PC-9 (cell line): ENCODE measurements at places on chromosomes 3 and 15.

- no peak for DNase-seq
Observed at GRCh38 chr15:86273309-86273708, 193.6 kb downstream of the AGBL1 start.

DNA sequence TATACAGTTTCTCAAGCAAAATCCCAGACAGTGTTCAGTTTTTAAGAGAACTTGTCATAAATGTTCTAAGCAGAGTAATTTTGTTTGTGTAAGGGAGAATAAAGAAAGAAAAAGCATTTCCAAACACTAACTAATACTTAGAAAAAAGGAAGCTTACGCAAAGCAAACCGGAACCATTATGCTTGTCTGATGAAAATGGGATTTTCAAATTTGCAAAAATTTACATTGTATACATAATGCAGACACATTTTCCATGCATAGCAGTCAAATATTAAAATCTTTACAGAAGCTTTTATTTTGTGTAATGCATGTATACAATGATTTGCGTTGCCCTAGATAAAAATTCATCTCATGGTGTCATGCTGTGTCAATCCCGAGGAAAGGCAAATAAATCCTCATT is 229.0 kb downstream of the SLC9A9 start:
- DNase-seq = no peak

- DNase-seq = no peak
Observed at GRCh38 chr3:11603628-11604027, 40.1 kb downstream of the VGLL4 start.

DNA sequence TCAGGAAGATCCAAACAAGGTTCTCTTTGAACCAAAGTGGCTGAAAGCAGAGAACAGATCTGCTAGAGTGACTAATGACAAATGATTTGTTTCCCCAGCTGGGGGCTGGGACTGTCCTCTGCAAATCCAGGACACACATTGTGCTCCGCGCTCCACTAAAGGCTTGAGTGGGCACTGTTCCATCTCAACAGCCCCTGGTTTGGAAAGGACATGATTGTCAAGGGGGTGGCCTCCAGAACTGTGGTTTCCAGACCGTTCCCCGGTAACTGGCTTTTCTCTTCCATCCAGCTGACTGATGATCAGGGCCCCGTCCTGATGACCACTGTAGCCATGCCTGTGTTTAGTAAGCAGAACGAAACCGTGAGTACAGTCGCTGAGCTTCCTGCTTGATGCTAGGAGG is 91.0 kb downstream of the LRTM1 start:
- DNase-seq = no peak

GRCh38 chr3:28267984-28268849 is 26.8 kb downstream of the CMC1 start:
- no peak for DNase-seq

DNA sequence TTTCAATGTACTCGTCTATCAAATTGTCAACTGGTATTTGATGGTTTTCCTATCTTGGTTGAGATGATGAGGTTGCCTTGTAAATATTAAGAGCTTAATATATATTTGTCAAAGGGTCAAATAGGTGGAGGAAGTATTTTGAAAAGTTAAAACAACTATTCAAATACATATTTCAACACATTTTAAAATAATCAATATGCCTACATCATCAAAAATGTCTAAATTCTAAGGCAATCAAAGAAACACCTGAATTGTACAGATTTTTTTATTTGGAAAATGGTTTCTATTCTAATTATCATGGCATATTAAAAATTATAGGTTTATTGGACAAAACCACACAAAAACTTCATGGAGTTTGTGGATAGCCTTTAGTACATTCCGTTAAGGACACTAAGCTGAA is 461.4 kb upstream of the ONECUT1 start:
- no peak for DNase-seq

- DNase-seq = no peak
Observed at GRCh38 chr3:132545471-132545870, 51.6 kb upstream of the ACKR4 start.

DNA sequence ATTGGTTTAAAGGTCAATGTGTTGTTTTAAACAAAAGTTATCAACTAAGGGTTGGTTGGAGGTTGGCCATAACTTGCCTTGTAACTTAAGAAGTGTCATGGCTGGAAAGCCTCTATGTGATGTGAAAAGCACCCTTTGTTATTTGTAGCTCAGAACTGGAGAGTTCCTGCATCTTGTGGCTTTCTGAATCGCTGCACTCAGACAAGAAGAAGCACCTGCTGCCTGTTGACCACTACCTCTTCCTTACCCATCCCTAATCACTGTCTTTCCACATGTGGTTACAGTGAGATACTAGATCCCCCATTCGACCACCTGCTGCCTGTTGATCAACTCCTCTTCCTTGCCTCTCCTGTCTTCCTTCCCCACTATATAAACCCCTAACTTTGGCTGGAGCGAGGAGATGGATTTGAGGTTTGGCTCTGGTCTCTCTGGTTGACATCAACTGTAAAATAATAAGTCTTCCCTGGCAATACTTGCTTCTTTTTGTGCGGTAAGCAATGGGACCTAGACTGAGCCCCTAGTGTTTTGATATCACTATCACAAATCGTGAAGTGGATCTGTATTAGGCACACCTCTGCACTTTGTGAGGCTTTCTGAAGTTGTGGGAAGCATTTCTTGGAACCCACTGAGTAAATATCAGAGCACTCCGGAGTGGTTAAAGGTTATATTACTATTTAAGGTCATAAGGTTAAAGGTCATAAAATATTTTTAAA is 13.8 kb downstream of the RPL39L start:
- no peak for DNase-seq

DNA sequence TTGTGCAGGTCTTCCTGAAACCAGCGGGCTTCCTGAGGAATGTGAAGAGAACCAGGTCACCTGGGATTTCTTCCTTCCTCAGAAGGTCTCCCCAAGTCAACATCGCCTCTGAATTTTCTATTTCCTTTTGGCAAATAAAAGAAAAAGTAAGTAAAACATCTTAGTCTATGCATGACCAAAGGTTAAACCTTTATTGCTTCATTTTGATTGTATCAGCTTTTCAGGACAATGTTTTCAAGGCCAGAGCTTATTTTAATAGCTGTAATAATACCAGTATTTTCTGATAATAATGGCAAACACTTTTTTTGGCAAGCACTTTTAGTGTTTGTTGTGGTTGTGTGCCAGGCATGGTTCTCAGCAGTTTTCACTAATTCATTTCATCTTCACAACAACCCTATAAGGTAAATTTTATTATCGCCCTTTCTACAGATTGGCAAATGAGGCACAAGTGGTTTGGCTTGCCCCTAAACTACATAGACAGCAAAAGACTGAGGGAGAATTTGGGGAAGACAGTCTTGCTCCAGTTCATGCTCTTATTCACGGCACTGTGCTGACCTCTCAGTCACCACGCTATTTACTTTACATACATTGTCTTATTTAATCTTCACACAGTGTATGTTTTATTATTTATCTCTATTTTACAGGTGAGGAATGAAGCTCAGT is 110.4 kb downstream of the RPL22L1 start:
- DNase-seq = no peak

DNA sequence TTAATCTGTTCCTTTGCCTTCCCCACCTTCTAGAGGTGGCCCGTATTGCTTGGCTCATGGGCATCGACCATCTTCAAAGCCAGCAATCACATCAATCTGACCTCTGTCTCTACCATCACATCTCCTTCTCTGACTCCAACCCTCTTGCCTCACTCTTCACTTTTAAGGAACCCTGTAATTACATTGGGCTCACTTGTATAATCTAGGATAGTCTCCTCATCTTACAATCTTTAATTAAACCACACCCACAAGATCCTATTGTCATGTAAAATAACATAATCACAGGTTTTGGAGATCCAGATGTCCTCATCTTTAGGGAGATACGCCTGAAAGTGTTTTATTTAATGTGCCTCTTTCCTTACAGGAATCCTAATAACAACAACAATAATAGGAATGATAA is 234.5 kb downstream of the ERC2 start:
- DNase-seq = no peak

DNA sequence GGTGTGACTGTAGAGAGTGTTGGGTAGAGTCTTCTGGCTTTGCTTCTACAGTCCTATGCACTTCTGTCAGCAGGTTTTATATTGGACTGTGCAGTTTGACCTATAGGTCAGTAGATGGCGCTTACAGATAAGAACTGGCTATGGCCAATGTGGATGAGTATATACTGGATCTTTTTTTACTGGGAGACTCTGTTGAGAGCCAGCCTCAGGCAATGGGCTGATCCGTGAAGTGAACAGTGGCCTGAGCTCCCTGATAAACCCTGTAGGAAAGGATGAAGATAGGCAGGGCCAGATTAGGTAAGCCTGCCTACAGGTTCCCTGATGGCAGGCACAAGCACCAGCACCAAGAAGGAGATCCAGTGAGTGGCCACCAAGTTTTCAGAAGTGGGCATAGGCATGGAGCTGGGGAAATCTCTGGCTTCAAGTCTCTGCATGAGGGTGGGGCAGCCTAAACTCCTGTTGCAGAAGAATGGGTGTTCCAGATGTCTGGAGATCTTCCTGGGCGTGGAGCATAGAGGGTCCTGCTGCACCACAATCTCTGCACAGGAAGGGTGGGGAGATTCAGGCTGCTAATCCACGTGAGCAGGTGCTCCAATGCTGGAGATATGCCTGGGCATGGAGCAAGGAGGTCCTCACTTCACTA is 326.0 kb upstream of the SGO1 start:
- peak; percentile 43 for DNase-seq

DNA sequence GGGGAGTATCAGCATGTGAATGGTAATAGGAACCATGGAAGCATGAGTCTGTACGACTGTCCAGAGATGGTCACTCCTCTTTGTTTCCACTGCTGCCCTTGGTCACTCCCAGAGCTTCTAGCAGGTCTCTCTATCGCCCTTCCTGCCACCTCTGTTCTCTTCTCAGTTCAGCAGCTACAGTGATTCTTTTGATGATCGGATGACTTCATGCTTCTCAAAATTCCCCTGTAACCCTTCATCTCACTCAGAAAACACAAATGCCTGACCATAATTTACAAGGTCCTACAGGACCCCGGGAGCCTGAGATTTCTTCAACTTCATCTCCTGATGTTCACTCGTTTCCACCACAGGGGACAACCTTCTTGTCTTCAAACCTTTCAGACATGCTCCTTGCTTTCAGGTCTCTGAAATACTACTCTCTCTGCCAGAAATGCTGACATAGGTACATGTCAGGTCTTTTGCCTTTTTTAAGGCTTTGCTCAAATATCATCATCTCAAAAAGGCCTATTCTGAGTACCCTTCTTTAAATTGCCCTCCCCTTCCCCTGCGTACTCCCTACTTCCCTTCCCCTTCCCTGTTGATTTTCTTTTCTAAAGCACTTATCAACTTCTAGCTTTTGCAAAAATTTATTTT is 42.1 kb upstream of the BHLHE40 start:
- DNase-seq = no peak
